ENCODE measurements at places on chromosomes 4 and X.
A peak's percentile ranks its signal among the peaks of the same experiment; 100 is the strongest.

DNA sequence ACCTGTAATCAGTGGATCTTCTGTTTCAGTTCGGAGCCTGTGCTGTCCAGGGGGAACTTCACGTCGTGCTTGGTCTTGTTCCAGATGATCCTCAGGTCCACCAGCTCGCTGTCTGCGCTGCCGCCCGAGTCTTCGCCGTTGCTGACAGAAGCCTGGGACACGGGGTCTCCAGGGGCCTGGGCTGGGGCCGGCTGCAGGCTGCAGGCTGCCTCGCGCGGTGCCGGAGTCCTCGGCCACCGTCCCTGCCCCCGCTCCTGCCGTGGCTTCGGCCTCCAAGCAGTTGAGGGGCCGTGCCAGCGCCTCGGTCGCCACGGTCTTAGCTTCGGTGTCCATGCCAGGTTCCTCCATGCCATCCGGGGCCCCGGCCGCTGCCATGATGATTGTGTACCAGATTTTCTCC lies 37.3 kb upstream of the CCNI start:
- DNase-seq: no peak

DNA sequence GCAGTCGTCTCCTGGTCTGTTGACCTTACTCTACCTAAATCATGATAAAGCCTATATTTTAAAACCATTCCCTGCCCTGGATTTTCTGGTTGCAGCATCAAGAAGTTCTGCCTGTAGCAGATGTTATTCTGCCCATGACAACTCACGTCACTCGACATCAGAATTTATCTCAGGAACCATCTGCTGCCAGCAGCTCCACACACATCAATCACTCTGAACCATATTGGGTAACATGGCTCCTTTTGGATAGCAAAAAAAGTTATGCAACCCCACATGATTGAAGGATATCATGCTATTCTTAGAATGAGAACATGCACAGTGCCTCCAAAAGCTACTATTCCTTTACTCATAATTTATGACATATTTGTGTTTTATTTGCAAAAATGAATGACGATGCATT lies 341.4 kb downstream of the DHRSX start:
- no peak for DNase-seq

DNA sequence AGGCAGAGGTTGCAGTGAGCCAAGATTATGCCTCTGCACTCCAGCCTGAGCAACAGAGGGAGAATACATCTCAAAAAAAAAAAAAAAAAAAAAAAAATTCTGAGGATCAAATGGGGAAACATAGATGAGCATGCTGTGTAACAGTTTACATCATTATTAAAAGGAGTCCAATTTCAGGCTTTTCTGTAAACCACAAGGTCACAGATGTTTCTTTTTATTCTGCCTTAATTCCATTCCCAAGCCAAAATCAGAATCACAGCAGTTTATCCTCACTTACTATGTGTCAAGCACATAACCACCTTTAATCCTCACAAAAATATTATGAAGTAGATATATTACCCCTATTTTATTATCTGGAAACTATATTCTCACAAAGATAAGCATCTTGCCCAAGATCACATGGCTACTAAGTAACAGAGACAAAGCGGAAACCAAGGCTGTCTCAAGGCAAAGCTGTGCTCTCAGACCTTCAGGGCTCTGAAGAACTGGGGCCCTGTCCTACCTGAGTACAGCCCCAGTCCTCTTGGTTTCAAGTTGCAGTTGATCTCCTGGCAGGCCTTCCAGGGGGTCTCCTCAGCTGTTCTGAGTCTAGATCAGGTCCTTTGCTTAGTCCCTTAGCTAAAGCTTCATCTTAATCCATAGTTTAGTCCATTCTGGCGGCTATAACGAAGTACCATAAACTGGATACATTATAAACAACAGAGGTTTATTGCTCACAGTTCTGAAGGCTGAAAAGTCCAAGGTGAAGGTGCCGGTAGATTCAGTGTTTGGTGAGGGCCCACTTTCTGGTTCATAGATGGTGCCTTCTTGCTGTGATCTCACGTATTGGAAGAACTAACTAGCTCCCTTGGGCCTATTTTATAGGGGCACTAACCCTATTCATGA lies 141.3 kb downstream of the PALLD start:
- no peak for DNase-seq

- no peak for DNase-seq
These were observed 96.2 kb upstream of the ATP6AP2 start for GRCh38 chrX:40484408-40485091.

DNA sequence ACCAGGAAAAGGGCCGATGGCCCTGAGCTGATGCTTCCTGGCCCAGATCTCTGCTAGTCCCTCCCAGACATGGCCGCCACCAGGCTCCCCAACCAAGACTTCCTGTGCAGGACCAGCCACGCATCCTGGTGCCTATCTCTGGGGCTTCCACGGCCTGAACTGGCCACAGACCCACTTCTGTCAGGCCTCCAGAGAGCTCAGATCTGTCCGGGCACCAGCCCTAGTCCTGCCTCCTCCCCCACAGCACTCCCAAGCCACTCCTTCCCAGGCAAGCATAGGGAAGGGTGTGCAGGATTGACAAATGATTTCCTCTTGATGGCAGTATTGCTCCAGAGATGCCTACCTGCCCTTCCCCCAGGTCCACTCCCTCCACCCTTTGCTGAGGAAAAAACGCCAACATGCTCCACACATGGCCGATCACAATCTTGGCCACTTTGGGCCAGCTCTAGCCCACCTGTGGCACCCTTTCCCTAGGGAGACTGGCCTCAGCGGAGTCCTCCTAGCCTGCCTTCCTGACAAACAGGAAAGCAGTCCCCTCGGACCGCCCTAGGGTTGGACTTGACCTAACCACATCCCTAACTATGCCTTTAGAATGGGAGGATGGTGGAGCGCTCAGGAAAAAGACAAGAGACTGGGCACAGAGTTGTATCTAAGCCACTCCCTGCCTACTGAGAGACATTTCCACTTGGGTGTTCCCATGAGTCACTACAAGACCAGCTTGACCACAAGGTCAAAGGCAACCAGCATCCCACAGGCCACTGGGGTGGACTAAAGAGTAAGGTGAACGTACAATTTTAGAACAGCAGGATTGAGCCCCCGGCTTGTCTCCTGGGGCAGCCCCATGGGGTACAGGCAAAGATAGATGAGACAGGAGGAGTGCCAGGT lies 277.5 kb upstream of the AGTR2 start:
- DNase-seq: no peak

DNA sequence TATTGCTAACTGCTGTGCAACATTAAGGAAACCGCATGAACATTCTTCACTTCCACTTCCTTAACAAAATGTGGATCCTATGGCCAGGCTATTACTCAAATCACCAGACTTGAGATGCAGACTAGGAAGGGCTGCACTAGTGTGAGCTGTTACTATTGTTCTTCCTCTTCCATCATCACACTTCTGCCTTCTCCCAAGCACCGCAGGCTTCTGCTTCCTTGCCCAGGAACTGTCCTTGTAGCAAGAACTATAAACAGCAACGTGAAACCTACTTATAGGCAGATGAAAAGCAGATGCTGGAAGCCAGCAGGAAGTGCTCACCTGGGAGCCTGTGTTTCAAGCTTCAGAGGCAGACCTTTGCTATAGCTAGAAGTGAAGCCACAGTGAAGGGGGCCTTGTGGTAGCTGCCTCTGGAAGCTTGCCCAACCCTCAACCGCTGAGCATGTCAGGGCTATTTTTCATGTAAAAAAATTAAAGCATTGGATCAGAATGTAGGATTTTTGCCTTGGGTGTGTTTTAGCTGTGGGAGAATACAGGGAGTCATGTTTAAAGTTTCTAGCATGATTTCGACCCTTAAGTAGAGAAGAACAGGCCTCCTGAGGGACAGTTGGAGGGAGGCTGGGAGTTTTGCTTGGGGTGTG lies 43.9 kb downstream of the CLNK start:
- no peak for DNase-seq

DNA sequence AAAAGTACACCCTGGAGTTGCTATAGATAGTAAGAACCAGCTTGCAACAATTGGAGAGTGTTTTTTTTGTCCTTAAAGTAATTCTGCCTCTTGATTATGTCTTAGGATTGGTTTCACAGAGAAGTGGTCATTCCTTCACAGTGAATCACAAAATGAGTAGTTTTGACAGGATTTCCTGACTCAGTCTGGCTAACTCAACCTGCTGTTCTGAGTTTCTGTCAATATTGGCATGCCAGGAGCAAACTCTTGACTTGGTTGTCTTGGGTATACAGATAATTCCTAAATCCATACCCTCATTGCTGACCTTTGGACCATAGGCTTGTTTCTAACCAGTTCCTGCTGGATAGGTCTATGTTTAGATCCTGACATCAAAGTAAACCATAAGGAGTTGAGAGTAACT lies 9.4 kb downstream of the FHIP1A start:
- DNase-seq: no peak

GRCh38 chrX:55342533-55343501 lies 78.1 kb upstream of the PAGE3 start:
- no peak for DNase-seq

GRCh38 chr4:159353422-159354116 lies 250.7 kb downstream of the RAPGEF2 start:
- DNase-seq: no peak

- DNase-seq: peak; percentile 1
These were observed 41.8 kb downstream of the INTS12 start for GRCh38 chr4:105666693-105667092.

GRCh38 chrX:9609499-9609898 lies 144.6 kb downstream of the TBL1X start:
- DNase-seq: no peak

DNA sequence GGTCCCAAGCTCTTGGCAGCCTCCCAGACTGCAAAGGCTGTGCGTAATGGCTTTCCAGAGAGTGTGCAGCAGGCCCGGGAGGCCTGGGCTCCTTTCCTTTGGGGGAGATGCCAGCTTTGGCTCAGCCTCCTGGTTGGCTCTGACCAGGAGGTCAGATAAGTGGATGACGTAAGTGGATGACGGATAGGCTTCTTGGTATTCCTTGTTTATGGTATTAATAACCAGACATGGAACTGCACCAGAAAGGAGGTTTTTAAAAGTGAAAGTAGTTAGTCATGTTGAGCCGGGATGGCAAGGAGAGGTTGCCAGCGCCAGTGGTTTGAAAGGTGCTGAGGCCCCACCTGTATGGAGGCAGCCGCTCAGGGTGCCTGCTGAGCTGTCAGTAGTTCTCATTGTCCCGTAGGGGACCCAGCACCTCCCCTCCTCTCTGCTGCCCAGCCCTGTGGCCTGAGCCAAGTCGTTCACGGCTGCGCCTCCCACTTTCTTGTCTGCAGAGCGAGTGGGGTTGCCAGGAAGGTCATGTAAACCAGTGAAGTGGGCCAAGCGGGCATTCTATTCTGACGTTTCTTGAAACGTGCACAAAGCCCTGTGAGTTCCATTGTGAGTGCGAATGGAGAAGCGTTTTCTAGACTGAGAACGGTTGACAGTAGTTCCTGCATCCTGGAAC lies 28.7 kb upstream of the STOX2 start:
- DNase-seq: no peak

GRCh38 chr4:145420595-145421214 lies 60.9 kb upstream of the SMAD1 start:
- DNase-seq: no peak

- DNase-seq: no peak
These were observed 867.6 kb downstream of the FAT4 start for GRCh38 chr4:126182336-126182735.

GRCh38 chr4:15037923-15038541 lies 35.8 kb downstream of the CPEB2 start:
- DNase-seq: no peak

GRCh38 chr4:111500858-111501257 lies 644.4 kb upstream of the FAM241A start:
- DNase-seq: no peak

DNA sequence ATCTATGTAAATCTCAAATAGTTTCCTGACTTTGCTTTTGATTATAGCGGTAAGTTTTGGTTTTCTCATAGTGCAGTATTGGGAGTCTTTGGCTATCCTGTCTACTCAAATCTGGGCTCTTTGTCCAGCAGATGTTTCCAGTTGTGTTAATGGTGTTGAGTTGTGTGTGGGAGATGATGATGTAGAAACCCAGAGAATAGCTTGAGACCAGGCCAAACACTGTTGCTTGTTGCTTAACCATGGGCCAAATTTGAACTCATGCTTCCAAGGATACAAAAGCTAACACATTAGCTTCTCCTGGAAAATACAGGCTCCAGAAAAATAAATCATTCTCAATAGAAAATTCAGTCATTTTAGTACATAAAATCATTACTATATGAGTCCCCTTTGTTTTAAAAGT lies 82.6 kb upstream of the GYPA start:
- DNase-seq: no peak

DNA sequence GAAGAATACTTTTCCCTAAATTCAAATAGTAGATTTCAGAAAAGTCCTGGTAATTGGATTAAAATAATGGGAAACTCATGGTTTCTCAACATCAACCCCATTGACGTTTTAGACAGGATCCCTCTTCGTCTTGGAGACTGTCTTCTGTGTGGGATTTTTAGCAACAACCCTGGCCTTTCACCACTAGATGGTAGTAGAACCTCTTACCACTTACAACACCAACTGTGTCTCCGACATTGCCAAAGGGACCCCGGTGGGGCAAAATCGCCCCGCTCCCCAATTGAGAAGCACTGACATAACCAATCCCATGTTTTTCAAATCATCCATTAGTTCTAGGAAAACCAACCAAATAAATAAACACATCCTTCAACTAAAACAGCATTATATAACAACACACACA lies 16.9 kb upstream of the ANOS1 start:
- no peak for DNase-seq

GRCh38 chr4:6373541-6374410 lies 98.6 kb downstream of the PPP2R2C start:
- no peak for DNase-seq

- DNase-seq: no peak
These were observed 112.0 kb upstream of the TBL1X start for GRCh38 chrX:9352694-9353411.

- DNase-seq: no peak
These were observed 1798.3 kb upstream of the PCDH7 start for GRCh38 chr4:28921886-28922285.

- DNase-seq: no peak
These were observed 67.9 kb downstream of the SMARCA5 start for GRCh38 chr4:143581331-143581946.

GRCh38 chr4:1523907-1524636 lies 117.8 kb upstream of the NKX1-1 start:
- no peak for DNase-seq

GRCh38 chr4:74671080-74671698 lies 123.1 kb downstream of the BTC start:
- DNase-seq: no peak

Data from NCI-H1436 treated with DMSO at 0.1 percent for 48 hours (cell line).